ENCODE measurements at places on chromosomes 6 and 20.
A peak's percentile ranks its signal among the peaks of the same experiment; 100 is the strongest.

DNA sequence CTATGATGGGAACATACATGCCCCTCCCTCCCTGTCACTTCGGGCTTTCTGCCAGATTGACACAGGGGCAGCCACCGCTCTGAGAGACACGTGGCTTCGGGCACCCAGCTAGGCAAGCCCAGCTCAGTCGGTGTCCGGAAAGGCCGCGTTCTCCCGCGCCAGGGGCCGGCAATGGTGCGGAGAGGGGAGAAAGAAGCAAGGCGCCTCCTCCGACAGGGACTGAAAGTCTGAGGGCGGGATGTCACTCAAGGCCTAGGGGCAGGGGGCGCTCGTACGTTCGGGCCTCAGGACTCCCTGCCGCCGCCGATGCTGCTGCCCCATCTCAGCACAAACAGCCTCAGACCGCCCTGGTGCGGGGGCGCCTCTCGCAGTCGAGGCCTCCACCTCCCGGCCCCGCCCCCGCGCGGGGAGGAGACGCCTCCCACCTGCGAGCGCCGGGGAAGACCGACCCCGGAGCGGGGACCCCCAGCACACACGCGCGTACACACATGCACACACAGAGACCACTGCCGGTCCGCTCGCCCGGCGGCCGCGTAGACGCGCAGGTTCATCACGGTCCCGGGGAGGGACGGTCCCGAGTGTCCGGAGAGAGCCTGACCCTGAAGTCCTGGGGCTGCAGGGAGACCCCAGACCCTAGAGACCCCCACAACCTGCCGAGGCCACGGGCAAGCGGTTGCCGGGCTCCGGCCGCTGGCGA lies 1.9 kb downstream of the GRM4 start:
- DNase-seq = no peak

DNA sequence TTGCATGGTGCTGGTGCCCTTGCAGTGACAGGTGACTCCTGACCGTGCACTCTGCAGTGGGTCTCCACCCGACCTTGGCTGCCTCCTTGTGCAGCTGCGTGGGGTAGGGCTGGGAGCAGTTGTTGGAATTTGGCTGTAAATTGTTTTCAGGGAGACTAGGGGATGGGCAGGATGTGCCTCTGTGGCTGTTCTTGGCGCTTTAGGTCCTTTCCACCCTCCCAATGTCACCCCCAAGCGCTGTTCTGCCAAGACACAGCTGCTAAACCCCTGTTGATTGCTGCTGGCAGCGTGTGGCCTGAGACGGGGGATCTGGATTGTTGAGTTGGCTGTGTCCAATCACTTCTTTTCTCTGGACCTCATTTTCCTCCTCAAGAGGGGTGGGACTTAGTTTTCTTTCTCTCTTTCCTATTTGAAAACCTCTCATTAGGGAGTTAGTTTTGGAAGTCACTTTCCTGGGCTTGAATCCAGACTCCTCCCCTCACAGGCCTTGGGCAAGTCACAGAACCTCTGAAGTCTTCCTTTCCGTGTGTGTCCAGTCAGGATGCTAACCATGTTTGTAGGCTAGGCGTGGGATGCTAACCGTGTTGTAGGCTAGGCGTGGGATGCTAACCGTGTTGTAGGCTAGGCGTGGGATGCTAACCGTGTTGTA lies 8.5 kb downstream of the IGF2R start:
- DNase-seq = no peak

DNA sequence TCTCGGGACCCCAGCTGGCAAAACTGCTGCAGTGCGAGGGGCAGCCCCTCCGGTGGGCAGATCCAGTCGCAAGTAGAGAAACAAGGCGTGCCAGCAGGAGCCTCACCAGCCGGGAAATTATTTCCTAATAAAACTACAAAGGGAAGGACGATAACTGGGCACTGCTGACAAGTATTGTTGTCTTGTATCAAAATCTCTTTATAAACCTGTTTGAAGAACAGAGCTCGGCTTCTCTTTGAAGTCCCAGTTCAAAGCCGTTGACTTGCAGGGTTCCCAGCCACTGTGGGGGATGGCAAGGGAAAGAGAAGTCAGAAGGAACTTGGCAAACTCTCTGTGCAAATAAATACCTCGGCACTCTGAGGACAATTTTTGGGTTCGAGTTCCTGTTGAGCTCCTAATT lies 504.5 kb downstream of the CD83 start:
- DNase-seq = no peak

DNA sequence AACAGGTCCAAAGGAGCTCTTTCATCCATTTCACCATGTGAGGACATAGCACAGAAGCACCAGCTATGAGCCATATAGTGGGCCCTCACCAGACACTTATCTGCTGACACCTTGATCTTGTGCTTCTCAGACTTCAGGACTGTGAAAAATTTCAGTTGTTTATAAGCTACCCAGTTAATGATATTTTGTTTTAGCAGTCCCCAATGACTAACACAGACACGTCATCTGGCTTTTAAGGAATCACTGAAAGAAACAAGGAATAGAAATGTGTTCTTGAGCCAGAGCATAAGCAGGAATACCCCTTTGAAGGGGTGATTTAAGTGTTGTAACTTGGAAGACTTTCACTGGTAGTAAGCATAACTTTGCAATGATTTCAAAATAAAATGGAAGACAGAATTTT lies 214.7 kb upstream of the PTCHD4 start:
- DNase-seq = no peak

- DNase-seq = no peak
Measured at GRCh38 chr20:24773751-24774201, 175.3 kb upstream of the CST7 start.

DNA sequence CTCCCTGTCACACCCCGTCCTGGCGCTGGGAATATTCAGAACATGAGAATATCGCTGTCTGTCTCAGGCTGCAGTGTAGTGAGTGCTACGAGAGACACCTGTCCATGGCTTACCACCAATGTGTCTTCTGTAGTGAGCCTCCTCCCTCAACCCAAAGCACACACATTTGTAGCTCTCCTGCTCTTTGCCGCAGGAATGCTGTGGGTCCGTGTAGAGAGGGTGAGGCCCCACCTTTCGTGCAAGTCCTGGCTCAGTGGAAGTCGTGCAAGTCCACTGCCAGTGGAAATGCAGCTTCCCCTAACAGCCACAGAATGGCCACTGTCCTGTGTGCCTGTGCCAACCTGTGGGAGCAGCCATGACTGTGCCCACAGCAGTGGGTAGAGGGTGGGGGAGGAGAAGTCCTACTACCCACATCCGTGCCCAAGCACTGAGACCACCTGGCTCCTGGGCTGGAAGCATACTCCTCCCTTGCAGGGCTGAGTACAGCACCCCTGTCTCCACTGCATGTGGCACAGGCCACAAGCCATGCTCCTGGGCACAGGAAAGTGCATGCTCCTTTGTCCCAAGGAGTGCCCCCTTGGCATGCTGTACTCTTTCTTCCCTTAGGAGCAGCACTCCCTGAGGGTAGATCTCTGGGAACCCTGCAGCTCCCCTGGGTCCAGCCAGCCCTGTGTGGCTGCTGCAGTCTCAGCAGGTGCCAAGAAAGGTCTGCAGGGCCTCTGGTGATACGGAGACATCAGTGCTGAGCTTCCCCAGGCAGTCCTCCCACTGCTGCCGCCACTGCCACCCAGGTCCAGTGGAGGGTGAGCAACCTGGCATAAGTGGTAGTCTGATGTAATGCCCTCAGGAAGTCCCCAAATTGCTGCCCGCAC lies 28.0 kb downstream of the IGF2R start:
- no peak for DNase-seq

- DNase-seq = peak; percentile 69
Measured at GRCh38 chr6:41591859-41592502, 45.8 kb downstream of the FOXP4 start.

DNA sequence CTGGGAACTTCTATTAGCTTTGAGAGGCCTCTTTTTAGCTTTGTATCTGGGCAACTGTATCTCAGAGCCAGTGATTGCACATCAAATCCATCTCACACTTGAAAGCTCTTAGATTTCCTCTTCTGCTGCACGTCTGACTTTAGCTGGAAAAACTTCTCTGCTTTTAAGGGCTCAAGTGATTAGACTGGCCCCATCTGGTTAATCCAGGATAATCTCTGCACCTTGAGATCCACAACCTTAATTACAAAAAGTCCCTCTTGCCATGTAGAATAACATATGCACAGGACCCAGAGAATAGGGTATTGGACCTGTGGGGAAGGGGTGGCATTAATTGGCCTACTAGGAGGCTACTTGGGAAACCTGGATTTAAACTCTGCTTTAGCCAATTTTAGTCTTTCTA lies 24.2 kb downstream of the KLHL31 start:
- no peak for DNase-seq

- DNase-seq = no peak
Measured at GRCh38 chr6:124723671-124724070, 238.6 kb upstream of the RNF217 start.

- DNase-seq = no peak
Measured at GRCh38 chr6:116572162-116572561, 858 bp downstream of the RWDD1 start.

GRCh38 chr6:63530182-63530581 lies 42.1 kb upstream of the LOC128125822 start:
- no peak for DNase-seq

GRCh38 chr20:49267327-49267726 lies 10.5 kb downstream of the ZNFX1 start:
- DNase-seq = no peak

GRCh38 chr20:31857861-31858759 lies 12.2 kb downstream of the DUSP15 start:
- no peak for DNase-seq

GRCh38 chr6:89199579-89199978 lies 17.6 kb downstream of the GABRR1 start:
- DNase-seq = no peak

DNA sequence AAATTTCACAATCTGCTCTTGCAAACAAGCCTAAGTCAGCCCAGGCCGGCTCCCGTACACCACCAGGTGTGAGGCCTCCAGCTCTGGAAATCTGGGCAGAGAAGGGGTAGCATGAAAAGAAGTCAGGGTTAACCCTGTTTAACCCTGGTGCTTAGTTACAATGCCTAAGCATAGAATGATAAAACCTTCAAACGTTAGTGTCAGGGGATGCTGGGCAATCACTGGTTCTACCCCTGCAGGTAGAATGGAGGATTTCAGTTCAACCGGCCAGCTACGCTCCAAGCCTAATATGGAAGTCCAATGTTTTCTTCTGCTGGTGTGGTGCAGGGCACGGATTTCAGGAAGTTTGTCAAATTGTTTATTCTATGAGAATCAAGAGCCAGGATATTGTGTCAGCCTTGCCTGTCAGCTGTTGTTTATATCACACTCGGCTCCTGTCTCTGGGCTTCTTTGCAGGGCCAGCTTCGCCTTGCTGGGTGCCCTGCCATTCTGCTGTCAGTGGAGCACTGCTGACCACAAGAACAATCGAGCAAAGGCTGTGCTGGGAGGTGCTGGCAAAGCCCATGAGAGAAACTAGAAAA lies 20.2 kb upstream of the CD93 start:
- DNase-seq = no peak

DNA sequence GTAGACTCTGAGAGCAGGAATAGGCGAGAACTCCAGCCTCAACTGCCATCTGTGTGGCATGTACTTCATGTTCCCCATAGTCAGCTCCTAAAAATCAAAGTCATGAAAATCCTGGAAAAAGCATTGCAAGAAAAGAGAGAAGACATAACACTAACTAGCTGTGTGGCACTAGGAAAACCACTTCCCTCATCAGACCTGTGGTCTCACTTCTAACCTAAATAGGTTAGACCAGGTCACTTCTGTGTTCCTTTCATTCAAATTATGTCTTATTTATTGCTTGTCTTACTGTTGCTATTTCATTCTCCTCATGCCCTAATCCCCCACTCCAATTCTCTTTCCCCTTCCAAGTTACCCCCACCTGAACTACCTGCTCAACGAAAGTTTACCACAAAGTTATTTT lies 70.2 kb downstream of the TNFRSF21 start:
- DNase-seq = no peak

DNA sequence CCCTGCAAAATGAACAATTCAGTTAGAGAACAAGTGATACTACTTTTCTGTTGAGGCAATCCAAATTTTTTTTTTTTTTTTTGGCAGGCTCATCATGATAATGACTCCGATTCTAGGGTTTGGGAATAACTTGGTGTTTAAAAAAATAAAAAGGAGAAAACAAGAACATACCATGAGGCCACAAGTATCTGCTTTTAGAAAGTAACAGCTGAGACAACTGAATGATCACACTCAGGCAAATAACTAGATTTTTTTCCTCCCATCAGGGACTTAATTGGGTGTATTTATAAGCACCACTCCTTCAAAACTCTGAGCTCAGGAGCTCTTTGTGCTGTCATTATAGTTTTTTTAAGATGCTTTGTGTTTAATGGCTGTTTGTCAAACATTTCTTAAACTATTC lies 29.6 kb downstream of the PAK5 start:
- DNase-seq = no peak

- no peak for DNase-seq
Measured at GRCh38 chr6:3757241-3757641, 5.7 kb upstream of the PXDC1 start.

DNA sequence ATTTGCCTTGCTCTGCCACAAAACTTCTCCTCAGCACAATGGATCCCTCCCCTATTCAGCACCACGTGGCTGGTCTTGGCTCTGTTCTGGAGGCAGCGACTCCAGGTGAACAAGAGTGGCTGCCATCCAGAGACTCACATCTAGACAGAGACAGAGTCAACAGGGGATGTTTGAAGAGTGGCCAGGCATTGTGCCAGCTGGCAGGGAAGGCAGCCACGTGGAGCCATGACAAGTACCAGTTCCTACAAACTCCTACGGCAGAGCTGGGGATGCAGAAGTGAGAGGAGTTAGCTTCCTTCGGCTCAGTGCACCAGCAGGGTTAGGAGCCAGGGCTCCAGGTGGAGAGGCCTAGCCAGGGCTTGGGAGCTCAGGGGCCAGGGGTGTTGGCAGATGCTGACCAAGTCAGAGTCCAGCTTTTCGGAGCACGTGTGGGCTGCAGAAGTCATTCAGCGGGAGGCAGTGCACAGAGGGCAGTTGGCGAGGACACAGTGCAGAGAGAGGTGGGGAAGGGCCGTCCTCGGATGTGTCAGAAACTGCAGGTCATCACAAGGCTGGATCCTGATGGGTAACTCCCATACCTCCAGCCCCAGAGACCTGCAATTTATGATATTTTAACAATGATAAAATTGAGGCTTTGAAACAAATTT lies 171.7 kb upstream of the PDE10A start:
- DNase-seq = peak; percentile 3

GRCh38 chr20:57682184-57683101 lies 27.4 kb downstream of the PMEPA1 start:
- DNase-seq = no peak

GRCh38 chr6:106213660-106214289 lies 111.8 kb downstream of the ATG5 start:
- DNase-seq = no peak

DNA sequence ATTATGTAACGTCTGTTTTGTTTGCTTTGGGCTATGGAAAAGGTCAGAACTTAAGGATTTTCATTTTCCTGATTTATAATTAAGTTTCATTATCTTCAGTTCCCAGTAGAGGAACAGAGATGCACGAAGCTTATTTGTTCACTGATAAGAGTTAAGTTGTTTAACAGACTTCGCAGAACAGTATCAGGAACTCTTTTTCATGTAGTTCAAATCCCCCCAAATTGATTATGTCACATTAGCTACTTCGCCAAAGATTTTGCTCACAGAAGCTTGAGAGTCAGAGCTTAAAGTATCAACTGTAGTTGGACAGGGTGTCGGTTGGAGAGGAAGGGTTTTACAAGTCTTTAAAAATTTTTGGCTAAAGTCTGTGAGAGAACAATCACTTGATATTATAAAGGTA lies 43.4 kb downstream of the ZHX3 start:
- no peak for DNase-seq
